Naive thymus-derived CD4-positive, alpha-beta T cell (primary cell): ENCODE measurements at places on chromosomes 5 and 9. TPM values are rescaled to one million over a fixed set of nuclear protein-coding genes. Genes with fewer than 3 reads are reported as not detected.

Gene CTNND2
- not detected for polyA plus RNA-seq

Gene KIF4B
- polyA plus RNA-seq, result not detected

Gene ENTPD8
- not detected for polyA plus RNA-seq

Gene DMAC1
- polyA plus RNA-seq, result 54.9 TPM

Gene MAML1
- 12.3 TPM for polyA plus RNA-seq

Gene CFAP90
- polyA plus RNA-seq, result not detected

Gene PCDHA2
- polyA plus RNA-seq, result not detected

Gene GRIN1
- not detected for polyA plus RNA-seq

Gene SPATA31E1
- not detected for polyA plus RNA-seq

Gene TEX48
- not detected for polyA plus RNA-seq

Gene ARID3C
- not detected for polyA plus RNA-seq

Gene MELK
- polyA plus RNA-seq, result not detected

Gene GLDC
- not detected for polyA plus RNA-seq

Gene IL31RA
- not detected for polyA plus RNA-seq

Gene PCDHGC3
- polyA plus RNA-seq, result 0.14 TPM

Gene C5orf52
- polyA plus RNA-seq, result not detected

Gene TXNDC8
- not detected for polyA plus RNA-seq

Gene NUTM2F
- not detected for polyA plus RNA-seq
